ENCODE measurements at places on chromosomes 5 and 9. TPM values are rescaled to one million over a fixed set of nuclear protein-coding genes. Genes with fewer than 3 reads are reported as not detected.

DNA sequence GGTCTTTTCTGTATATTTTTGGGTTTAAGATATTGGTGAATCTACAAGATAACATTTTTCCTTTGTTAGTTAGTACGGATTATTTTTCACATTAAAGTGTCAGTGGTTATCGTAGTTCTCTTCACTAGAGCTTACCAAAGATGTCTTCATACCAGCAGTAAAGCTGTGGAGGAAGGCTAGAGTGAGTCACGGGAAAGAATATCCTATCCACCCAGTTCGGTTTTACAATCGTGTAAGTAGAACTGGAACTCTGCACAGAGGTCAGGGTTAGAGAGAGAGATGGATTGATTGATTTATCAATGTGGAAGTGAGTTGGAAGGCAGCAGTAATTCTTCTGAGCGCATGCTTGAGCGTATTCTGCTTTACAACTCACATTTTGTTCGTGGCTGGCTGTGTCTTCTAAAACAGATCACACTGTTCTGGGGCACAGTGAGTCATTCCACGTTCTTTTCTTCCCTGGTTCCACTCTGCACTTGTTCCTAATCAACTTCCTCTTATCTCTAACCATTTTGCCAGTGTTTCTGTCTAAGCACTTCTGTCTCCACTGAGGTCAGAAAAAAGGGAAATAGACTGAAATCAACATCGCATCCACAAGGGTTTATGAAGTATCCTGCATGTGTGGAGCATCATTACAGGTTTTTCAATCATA is 86.5 kb upstream of the ARRDC3 start:
- DNase-seq, result no peak

DNA sequence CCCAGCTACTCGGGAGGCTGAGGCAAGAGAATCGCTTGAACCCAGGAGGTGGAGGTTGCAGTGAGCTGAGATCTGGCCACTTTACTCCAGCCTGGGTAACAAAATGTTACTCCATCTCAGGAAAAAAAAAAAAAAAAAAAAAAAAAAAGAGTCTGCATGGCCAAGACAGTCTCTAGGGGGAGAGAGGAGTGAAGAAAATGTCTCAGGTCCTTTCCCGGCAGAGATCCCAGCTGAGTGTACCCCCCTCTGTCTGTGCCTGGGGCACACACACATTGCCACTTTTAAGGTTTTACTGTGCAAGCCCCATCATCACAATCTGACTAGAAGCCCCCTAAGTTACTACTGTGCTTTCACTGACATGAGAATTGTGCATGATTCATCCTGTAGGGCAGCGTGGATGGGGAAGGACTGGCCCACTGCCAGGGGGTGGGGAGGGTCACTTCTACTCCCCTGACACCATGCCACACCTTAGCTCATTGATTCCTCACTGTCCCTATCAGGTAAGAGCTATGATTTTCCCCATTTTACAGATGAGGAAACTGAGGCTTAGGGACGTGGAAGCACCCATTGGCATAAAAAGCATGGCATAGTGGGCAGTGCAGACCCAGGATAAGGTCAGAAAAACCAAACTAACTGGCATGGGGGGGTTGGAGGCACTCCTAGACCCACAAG is 102.3 kb upstream of the LARP1 start:
- DNase-seq, result no peak

Gene SCGB3A1
- total RNA-seq, result 0.71 TPM

Gene RNF14
- total RNA-seq, result 79.4 TPM

DNA sequence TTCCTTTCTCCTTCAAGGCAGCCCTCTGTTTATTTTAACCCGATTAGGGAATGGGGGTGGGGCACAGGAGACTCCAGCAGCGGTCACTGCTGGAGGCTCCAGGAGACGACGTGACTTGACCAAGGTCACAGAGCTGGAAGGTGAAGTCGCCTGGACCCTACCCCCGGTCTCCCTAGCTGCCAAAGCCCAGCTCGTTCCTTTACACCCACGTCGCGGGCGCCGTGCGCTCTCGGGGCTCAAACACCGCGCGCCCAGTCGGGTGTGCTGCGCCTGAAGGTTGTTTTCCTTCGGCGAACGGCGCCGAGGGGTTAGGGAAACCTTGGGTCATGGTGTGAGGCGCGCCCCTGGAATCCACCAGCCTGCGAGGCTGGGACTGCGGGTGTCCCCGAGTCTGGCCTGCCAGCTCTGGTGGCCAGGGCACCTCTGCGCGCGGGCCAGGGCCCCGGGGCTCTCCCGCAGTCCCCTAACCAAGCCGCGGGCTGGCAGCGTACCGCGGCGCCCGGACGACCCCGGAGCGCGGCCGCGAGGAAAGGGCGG is 747 bp upstream of the UNC5A start:
- no peak for DNase-seq

DNA sequence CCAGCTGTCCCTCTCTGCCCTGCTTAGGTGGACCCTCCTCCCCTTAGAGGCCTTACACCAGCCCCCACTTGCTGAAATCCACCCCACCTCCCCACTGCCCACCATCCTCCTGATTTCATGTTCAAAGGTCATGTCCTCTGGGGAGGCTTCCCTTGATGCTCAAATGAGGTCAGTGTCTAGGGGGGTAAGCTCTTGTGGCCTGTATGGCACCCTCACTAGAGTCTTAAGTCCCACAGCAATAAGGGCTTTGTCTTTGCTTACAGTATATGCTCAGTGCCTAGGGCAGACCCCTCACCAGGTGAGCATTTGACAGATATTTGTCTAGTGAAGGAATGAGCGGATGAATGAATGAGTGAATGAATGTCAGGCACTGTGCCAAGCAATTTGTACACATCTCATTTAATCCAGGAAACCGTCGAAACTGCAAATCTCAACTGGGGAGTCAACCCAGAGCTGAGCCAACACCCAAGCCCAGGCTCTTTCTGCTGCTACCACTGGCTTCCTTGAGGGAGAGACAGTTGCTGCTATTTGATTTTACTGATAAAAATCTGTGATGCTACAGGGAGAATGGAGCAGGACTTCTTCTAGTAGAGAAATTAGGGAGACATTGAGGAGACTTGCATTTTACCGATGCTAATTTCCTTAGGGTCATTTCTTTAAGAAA is 101.9 kb downstream of the IQGAP2 start:
- no peak for DNase-seq

- DNase-seq, result no peak
Observed at GRCh38 chr5:164597293-164597900, 1092.0 kb downstream of the MAT2B start.

- no peak for DNase-seq
Observed at GRCh38 chr5:158819095-158819494, 280.6 kb downstream of the EBF1 start.

DNA sequence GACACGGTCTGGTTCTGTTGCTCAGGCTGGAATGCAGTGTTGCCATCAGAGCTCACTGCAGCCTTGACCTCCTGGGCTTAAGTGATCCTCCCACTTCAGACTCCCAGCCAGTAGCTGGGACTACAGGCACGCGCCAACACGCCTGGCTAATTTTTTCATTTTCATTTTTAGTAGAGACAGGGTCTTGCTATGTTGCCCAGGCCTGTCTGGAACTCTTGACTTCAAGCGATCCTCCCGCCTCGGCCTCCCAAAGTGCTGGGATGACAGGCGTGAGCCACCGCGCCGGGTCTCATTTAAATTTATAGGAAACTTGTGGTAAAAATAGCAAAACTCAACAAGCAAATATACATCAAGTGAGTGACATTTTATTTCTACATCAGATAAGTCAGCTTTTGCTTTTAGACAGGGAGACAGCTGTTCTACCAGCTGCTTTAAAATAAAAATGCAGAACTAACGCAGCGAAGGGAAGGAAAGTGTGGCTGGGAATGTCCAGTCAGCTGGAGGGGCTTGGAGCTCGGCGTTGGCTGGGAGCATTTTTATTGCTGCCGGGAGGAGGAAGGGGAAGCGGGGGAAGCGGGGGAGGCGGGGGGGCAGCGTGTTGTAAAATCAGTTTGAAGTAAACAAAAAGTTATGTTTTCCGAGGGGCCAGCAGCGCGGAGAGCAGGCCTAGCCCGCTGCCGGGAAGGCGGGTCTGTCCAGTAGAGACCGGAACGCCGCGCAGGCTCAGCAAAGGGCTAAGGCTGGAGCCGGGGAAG is 707 bp upstream of the ZFYVE16 start:
- no peak for DNase-seq

- DNase-seq, result no peak
Observed at GRCh38 chr9:99365233-99365980, 143.3 kb downstream of the SEC61B start.

GRCh38 chr9:12391839-12392509 is 301.2 kb upstream of the TYRP1 start:
- no peak for DNase-seq

DNA sequence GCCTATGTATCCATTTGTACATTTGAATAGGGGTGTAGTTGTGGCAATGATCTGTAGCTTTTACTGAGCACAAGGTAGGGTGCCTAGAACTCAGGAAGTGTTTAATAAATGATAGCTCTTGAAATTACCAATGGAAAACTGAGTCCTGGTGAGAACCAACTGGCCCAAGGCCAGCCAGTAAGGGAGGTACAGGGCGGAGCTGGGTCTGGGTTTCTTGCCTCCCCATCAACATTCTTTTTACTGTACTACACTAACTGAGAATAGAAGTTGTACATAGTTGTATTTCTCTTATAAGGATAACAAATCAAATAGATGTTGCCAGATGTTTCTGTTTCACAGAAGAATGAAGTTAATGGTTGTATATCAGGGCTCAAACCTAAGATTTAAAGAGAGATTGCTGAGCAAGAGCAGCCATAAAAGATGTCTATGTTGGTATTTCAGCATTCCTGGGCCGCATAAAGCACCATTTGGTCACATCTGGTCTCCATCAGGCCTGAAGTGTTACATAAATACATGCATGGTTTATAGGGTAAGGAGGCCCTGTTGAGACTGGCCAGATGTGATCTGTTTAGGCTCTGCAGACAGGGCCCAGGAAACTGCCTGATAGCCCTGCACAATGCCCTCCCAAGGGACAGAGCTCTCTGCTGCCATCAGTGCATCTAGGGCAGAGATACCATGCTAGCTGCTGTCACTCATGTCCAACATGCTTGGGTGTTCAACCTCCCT is 210.5 kb downstream of the NXNL2 start:
- no peak for DNase-seq

DNA sequence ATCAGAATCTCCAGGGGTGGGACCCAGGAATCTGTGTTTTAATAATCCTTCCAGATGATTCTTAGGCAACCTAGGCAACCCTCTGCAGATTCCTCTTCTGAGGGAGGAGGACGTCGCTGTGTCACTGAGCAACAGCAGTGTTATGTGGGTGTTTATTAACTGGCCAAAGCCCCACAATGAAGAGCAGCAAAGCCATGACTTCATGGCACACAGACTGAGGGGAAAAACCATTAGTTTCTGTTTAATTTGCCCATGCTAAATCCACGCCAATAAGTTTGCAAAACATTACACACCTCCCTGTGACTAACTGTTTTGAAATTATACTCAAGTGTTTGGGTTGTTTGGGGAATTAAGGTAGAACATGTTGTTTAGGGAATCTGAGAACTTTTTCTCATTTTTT is 83.7 kb upstream of the TMED7 start:
- no peak for DNase-seq

Gene CCDC107
- 103 TPM for total RNA-seq

DNA sequence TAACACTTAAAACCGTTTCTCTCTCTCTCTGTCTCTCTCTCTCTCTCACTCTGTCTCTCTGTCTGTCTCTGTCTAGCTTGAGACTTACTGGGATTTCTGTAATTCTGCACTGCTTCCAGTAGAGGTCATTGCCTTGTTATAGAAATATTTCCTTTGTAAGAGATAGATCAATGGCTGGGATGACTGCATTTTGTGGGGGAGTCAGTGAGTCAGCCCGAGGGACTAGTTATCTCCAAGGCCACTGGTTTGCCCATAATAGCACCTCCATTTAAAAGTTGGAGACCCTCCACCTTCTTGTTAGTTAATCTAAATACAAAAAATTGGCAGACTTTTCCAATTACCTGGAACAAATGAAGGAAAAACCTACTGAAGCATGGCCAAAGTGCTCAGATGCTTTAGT is 547.2 kb downstream of the LRRC70 start:
- DNase-seq, result no peak

DNA sequence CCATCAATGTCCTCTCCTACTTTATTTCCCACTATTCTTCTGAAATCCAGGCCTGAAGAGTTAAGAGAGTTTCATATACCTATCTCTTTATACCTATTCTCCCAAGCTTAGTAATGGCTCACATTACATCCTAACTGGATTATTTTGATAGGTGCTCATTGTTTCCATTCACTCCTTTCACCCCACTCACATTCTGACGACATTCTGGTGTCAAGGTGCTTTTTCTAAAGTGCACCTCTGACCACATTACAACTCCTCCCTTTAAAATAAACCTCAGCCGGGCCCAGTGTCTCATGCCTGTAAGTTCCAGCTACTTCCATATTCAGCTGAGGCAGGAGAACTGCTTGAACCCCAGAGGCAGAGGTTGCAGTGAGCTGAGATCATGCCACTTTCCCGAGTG is 417.1 kb downstream of the BNC2 start:
- DNase-seq, result no peak

DNA sequence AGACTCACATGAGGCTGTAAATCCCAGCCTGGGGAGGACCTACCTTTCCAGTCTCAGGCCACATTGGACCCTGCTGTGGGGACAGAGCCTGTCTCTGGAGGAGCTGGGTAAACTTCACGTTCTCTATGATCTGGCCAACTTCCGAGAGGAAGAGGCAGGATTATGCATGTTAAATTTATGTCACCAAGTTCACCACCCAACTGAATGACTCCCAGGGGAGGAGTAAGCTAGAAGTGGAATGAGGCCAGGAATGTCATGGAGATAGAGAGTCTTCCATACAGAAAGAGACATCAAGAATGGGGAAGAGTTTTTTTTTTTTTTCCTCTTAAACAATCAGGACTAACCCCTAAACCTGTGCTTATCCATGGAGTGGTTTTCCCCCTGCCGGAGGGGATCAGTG is 90.3 kb upstream of the PALM2AKAP2 start:
- DNase-seq, result no peak

Gene TMEM252
- total RNA-seq, result not detected

GRCh38 chr9:72911816-72912215 is 41.0 kb downstream of the ALDH1A1 start:
- no peak for DNase-seq

Gene SPOCK1
- total RNA-seq, result 59.8 TPM

DNA sequence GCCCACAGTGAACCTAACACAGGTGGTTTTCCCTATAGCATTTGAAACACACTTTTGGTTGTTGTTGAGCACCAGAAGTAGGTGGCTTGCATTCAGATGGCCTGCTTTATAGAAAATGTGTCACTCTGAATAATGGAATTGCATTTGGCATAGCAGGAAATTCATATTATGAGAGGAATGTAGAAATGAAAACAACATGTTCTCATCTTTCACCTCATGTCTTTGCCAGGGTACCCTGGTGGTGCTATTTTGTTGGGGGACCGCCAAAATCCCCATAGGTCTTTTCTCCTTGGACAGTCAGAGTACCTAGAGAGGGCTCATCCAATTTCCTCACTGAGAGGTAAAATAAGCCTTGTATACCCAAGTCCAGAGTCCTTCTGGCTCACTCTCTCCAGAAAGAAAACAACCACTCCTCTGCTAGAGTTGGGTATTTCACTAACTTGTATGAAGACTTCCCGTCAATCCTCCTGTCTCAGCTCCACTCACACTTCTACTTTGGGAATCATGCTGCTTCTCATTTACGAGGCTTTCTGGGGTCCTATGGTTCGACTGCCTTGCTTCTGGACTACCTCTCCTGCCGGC is 67.4 kb downstream of the MRPS27 start:
- DNase-seq, result no peak

GRCh38 chr5:148834689-148835088 is 8.3 kb downstream of the ADRB2 start:
- no peak for DNase-seq

Gene NMUR2
- total RNA-seq, result not detected

GRCh38 chr9:87346061-87346665 is 151.5 kb upstream of the DAPK1 start:
- no peak for DNase-seq

Gene PCDHA10
- 1.8 TPM for total RNA-seq

Gene CDO1
- total RNA-seq, result 60.8 TPM

Gene WNT8A
- not detected for total RNA-seq
